Hematopoietic multipotent progenitor cell treated with erythropoietin and hydrocortisone succinate and interleukin-3 and kit ligand, for 6 days (in vitro differentiated cells): ENCODE measurements at places on chromosomes 4 and X.

DNA sequence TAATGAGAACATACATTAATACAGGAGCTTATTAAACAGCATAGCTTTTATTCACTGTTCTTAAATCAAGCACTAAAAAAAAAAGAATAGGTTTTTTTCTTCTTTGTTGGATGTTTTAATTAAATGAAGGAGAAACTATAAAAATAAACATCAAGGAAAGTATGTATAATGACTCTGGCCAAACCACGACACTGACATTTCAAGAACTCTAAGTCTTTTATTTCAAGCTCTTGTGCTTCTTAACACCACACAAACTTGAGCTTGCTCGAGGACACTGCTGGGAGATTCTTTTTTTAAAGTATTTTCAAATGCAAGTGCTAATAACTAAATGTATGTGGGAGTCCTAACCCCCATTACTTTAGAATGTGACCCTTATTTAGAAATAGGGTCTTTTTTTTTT, 204.9 kb upstream of the PPARGC1A start:
- DNase-seq, result no peak

DNA sequence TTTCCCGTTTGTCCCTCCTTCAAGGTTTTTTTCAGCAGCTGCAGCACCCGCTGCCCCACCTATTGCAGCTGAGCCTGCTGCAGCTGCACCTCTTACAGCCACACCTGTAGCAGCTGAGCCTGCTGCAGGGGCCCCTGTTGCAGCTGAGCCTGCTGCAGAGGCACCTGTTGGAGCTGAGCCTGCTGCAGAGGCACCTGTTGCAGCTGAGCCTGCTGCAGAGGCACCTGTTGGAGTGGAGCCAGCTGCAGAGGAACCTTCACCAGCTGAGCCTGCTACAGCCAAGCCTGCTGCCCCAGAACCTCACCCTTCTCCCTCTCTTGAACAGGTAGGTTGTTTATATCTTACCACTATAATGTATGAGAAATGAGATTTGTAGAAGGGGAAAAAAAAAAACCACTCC, 4.5 kb downstream of the PRR27 start:
- DNase-seq, result no peak

GRCh38 chrX:71252221-71252620, 1.7 kb downstream of the ZMYM3 start:
- DNase-seq, result no peak

DNA sequence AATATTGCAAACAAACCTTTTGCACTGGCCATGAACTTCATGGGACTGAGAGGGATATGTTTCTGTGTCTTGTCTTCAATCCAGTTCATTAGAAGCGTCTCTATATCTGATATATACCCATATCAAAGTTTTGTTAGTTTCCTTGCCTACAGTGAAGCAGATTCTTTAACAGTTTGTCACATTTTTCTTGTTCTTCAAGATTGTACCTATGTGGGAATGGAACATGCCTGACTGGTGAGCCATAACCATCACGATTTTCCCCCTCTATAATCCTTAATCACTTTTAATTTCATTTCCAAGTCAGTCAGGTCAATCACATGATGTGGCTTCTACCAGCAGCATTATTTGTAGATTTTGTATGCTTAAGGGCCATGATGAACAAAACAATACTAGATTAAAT, 197.1 kb upstream of the PDE5A start:
- no peak for DNase-seq

- no peak for DNase-seq
Measured at GRCh38 chr4:25211721-25212120, 22.1 kb upstream of the PI4K2B start.

GRCh38 chr4:156971165-156971675, 379 bp downstream of the PDGFC start:
- DNase-seq, result peak; percentile 43

GRCh38 chrX:154135458-154136229, 8.4 kb upstream of the OPN1LW start:
- DNase-seq, result no peak

GRCh38 chr4:145884775-145885174, 53.8 kb downstream of the ZNF827 start:
- no peak for DNase-seq

GRCh38 chr4:109803924-109804571, 2.2 kb upstream of the CFI start:
- peak; percentile 86 for DNase-seq

GRCh38 chrX:29787656-29788055, 427.7 kb upstream of the MAGEB2 start:
- DNase-seq, result no peak

DNA sequence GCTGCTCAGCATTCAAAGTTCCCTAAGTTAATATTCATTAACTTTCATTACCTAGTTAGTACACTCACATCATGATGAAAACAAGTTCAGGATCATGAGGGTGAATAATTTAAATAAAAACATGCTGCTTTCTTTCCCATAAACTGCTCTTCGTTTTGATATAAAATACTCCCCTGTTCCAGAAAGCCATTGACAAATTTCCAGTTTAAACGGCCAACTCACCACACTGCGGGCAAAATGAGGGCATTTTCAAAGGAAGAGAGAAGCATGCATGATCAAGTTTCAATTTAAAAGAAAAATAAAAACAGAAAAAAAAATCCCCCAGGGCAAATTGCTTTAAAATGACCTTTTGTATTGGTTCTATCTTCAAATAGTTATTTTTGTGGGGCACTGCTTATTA, 69.6 kb downstream of the EPHA5 start:
- no peak for DNase-seq

DNA sequence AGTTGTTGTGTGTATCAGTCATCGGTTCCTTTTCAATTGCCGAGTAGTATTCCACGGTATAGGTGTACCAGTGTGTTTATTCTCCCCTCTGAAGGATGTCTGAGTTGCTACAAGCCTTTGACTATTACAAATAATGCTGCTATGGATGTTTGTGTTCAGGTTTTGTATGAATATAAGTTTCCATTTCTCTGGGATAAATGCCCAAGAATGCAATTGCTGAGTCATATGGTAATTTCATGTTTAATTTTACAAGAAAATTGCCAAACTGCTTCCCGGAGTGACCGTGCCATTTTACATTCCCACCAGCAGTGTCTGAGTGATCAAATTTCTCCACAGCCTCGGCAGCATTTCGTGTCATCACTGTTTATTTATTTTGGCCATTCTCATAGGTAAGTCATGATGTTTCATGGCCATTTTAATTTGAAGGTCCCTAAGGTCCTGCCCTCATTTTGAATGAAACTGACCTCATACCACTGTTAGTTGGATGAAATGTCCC, 73.9 kb downstream of the IRF2 start:
- DNase-seq, result no peak

DNA sequence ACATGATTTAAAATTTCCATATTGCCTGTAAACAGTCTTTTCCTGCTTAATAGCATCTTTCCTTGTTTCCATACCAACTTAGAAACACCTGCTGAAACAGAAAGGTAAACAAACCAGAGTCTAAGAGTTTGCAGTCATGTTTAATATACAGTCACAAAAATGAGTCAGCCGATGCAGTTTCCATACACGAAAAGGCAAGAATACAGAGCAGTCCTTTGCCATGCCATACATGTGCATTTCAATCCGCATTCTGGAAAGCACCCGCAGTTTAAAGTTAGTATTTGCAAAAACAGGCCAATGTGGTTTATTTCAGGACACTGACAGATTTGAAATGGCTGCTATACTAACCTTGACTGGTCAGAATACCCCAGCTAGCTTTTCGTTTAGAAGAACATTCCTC, 32.1 kb downstream of the ASB5 start:
- no peak for DNase-seq

DNA sequence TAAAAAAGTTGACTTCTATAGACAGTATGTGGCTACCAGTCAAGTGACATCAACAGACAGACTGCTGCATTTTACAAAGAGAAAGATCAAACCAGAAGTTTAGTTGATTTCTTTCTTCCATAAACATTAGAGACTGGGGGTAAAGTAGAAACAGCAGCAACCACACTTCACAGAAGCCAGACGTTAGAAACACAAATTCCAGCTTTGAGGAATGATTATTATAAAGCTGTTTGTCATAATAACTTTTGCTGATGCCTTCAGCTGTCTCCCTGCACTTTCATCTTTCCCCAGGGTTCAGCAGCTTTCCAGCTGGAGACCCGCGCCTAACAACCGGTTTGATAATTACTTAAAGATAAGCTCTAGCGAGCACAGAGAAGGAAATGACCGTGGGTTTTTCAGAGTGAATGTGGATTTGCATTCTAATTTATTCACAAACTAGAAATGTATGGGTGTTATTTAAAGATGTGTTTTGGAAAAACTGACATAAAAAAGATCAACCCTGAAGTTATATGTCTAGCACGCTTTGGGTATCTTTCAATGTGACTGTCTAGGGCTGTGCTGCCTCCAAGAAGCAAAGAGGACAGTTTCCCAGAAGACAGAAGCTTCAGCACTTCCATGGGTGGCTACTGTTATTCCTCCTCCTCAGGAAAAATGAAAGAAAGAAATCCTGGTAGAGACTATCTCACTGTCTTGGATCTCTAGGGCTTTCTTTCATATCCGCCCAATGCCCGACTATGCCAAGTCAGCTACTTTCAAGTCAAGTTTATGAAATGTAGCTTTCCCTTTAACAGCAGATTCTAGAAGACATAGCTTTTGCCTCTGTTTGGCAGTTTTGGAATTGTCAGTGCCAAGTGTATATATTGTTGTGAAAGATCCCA, 15.0 kb upstream of the ENAM start:
- peak; percentile 14 for DNase-seq
